ENCODE measurements at places on chromosomes 13 and 19.

GRCh38 chr13:112940236-112940635, 28.8 kb upstream of the MCF2L start:
- DNase-seq: no peak

DNA sequence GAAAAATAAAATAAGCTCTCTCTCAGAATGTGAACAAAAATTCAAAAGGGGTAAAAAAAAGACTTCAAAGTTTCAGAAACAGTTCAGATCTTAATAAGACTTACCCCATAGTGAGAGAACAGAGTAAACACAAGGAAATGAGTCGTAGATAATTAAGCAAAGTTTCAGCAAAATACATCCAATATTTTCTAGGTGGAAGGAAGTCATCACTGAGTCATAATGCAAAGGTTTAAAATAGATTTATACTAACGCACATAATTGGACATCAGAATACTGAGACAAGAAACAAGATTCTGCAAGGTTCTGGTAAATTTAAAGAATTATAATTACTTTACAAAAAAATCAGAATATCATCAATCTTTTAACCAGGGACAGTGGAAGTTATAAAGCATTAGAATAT, 1370.7 kb upstream of the ATXN8OS start:
- DNase-seq: no peak

DNA sequence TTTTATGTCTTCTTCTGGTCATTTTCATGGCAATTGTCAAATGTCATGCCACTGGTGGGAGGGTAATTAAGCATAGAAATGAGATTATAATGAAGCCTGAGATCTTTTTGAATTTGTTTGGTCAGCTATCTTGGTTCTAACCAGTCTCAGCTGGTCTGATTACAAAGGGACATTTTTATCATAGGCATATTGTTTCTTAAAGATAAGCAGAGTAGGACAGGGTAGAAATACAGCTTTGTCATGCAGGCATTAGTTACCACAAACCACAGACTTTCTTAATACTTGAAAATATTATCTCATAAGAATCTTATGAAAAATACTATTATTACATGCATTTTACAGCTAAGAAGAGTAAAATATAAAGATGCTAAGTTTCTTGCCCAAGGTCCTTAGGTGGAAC, 1761.5 kb downstream of the PCDH9 start:
- DNase-seq: no peak

GRCh38 chr19:7545904-7546303, 10.4 kb downstream of the PNPLA6 start:
- no peak for DNase-seq

GRCh38 chr19:15871570-15871969, 26.3 kb downstream of the CYP4F2 start:
- DNase-seq: no peak

- DNase-seq: no peak
Measured at GRCh38 chr19:17327068-17327653, 7.5 kb downstream of the ANO8 start.

GRCh38 chr13:51858433-51859247, 3.1 kb upstream of the CCDC70 start:
- no peak for DNase-seq

DNA sequence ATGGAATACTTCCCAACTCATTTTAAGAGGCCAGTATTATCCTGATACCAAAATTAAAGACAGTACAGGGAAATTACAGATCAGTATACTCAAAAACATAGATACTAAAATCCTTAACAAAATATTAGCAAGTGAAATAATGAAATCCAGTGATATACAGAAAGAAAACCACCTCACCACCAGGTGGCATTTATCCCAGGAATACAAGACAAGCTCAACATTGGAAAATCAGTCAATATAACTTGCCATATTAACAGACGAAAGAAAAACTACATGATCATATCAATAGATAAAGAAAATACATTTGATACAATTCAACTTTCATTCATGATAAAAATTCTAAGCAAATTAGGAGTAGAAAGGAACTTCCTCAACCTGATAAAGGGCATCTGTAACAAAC, 6.7 kb upstream of the GNA15 start:
- no peak for DNase-seq

DNA sequence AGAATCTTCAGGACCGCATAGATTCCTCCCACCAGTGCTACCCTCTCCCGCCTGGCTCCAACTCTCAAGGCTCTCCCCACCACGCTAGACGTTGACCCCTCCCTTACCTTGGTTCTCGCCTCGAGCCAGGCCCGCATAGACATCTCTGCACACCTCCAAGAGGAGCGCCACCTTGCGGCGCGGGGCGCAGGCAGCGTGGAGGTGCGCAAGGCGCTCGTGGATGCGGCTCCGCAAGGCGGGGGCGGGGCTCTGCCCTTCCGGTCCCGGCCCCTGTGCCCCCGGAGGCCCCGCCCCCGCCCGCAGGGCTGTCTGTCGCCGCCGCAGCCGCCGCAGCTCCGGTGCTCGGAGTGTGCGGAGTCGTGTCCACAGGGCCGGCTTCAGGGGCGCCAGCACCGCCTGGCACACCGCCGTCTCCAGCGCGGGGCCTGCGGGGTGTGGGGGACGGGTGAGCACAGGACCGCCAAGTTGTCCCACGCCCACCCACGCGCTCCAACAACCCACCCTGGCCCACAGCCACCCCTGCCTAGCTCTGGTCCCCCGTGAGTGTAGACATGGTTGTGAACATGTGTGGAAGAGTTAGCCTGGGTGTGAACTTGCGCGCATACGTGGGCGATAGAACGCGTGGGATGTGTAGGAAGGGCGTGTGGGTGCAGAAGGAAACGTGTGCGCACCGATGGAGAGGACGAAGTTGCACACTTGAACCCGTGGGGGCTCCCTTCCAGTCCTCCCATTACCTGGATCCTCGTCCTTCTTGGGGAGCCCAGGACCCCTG, 8.1 kb downstream of the RINL start:
- DNase-seq: peak; percentile 90

- no peak for DNase-seq
Measured at GRCh38 chr19:1468821-1469254, 10.2 kb downstream of the C19orf25 start.

GRCh38 chr13:30124131-30124768, 183.1 kb downstream of the KATNAL1 start:
- DNase-seq: no peak
